ENCODE measurements at places on chromosomes 1 and 21. TPM values are rescaled to one million over a fixed set of nuclear protein-coding genes. Genes with fewer than 3 reads are reported as not detected.

Gene FAM177B
- total RNA-seq = not detected

Gene RUNX3
- 0.52 TPM for total RNA-seq

Gene PLA2G2A
- 69.0 TPM for total RNA-seq

Gene SMPDL3B
- not detected for total RNA-seq

Gene GOLPH3L
- 16.9 TPM for total RNA-seq

Gene AMY2B
- 23.9 TPM for total RNA-seq

Gene PCNX2
- 0.82 TPM for total RNA-seq

Gene KLHL21
- total RNA-seq = 83.7 TPM

Gene CYYR1
- 21.6 TPM for total RNA-seq

Gene S1PR1
- total RNA-seq = 54.9 TPM

Gene RAB7B
- 1.4 TPM for total RNA-seq

Gene LCE1B
- total RNA-seq = not detected

Gene EPS15
- 64.5 TPM for total RNA-seq

Gene PRKAA2
- total RNA-seq = 112 TPM

Gene ELOVL1
- 26.7 TPM for total RNA-seq

Gene DMRTA2
- total RNA-seq = not detected

Gene C1orf116
- total RNA-seq = 0.74 TPM

Gene KIF14
- 0.08 TPM for total RNA-seq

Gene ACTA1
- 7,565 TPM for total RNA-seq

Gene OR2T2
- not detected for total RNA-seq

Gene OR2AK2
- not detected for total RNA-seq

Gene TAS1R1
- not detected for total RNA-seq

Gene RNU1-4
- 6,072 TPM for total RNA-seq

Gene RIPPLY3
- total RNA-seq = not detected

Gene OXCT2
- total RNA-seq = 0.88 TPM

Gene SAMSN1
- total RNA-seq = 1.0 TPM

Gene CHRM3
- 0.36 TPM for total RNA-seq

Gene CASP9
- 14.1 TPM for total RNA-seq

Gene PPP1R12B
- 706 TPM for total RNA-seq

Gene OR2G6
- not detected for total RNA-seq

Gene PLEKHN1
- total RNA-seq = not detected

Gene OR6P1
- total RNA-seq = not detected

Gene ZBTB8A
- total RNA-seq = 3.4 TPM

Gene ADORA3
- 3.1 TPM for total RNA-seq
